ENCODE measurements at places on chromosomes 1 and 21.

DNA sequence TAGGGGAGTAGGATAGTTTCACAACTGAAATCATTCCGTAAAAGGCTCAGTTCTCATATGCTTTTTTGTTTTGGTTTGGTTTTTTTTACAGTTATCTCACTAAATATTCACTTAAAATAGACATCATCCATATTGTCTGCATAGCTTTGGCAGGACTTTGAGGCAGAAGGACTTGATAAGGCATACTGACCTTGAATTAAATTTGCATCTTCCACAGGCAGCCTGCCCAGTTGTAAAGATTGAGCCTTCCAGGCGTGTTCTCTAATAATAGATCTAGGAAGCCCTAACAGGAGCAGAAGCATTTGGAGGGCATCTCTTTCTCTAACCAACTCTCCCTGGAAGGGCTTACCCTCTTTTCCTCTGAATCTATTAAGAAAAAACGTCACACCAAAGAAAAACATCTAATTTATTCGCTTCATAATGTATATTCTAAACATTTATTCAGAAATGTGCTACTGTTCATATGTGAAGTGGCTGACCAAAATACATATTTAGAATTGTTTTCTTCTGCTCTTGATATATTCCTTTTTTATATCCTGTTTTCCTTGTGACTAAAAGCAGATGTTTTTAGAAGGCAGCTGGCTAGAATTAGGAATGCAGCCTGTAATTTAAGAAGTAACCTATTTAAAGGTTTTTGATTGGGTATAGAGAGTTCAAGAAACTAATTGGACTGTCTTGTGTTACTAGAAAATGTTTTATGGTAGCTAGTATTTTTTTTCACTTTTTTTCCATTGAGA, 20.2 kb downstream of the DESI2 start:
- H3K4me3 ChIP-seq = no peak overlapping the region
- H3K27me3 ChIP-seq = no peaks in the 10 kb centered on the region
- peak overlapping the region; percentile 88 for H3K27ac ChIP-seq
- H3K4me1 ChIP-seq = peaks cover 12% of the 10 kb centered on the region
- no peak for DNase-seq

DNA sequence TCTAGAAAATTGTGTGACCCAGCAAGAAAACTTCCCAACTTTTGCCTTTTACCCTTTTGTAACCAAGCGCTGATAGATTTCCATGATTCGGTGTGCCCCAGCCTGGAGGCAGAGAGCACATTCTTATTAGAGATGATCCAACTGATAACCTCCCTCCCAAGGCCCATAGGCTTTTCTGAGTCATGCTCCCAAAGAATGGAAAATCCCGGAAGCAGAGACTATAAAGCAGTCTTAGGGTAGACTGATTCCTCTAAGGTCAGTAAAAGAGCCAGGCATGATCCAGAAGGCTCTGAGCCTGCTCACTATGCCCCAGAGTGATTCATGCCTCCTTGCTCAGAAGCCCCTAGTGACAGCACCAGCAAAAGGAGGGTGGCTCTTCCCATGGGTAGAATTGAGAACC, 4.3 kb downstream of the CAMK1G start:
- H3K4me3 ChIP-seq = no peak overlapping the region
- no peak overlapping the region for H3K27ac ChIP-seq
- H3K4me1 ChIP-seq = no peaks in the 10 kb centered on the region
- no peak for DNase-seq
- no peaks in the 10 kb centered on the region for H3K36me3 ChIP-seq

DNA sequence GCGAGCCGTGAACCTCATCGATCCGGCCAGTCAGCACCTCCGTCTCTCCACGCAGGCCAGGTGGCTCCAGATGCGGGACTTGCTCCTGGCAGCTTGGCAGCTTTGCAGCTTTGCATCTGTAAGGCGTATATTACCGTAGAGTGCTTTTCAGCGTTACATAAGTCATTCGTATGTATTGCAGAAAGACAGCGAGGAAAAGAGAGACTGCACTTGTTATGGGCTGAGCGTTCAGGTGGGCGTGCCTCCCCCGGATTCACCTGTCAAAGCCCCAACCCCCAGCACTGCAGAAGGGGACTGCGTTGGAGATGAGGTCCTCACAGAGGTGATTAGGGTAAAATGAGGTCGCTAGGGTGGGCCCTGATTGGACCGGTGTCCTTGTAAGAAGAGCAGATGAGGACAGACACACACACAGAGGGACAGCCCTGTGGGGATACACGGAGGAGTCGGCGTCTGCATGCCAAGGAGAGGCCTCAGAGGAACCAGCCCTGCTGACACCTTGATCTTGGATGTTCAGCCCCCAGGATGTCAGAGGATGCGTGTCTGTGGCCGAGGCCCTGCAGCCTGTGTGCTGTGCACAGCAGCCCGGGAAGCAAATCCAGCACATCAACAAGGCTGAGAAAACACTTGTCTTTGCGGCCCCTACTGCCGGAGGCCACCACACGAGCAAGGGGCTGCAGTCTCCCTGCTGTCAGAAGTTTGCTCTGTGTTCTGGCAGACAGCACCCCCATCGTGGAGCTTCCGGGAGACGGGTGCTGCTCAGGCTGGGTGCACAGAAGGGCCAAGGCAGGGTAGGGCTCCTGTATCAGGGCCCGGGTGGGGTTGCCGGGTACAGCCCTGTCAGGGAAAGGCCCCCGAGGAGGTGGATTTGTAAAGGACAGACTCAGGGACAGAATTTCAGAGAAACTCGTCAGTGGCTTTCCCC, 10.9 kb upstream of the AGPAT3 start:
- no peak overlapping the region for H3K27ac ChIP-seq
- no peaks in the 10 kb centered on the region for H3K36me3 ChIP-seq
- DNase-seq = no peak
- no peaks in the 10 kb centered on the region for H3K4me1 ChIP-seq

GRCh38 chr1:230215529-230215928, 148.5 kb downstream of the GALNT2 start:
- DNase-seq = no peak
- H3K4me1 ChIP-seq = peaks cover 12% of the 10 kb centered on the region
- H3K4me3 ChIP-seq = no peak overlapping the region
- H3K27ac ChIP-seq = no peak overlapping the region
